Activated CD4-positive, CD25-positive, alpha-beta regulatory T cell treated with anti-CD3 and anti-CD28 coated beads, Interleukin-2, amount 50 U/mL, for 72 hours (primary cell): ENCODE measurements at places on chromosomes 2 and 18.

GRCh38 chr18:35410561-35410960, 33.4 kb upstream of the ZNF396 start:
- no peak for DNase-seq

GRCh38 chr2:9222239-9222892, 15.8 kb downstream of the ASAP2 start:
- DNase-seq: no peak

DNA sequence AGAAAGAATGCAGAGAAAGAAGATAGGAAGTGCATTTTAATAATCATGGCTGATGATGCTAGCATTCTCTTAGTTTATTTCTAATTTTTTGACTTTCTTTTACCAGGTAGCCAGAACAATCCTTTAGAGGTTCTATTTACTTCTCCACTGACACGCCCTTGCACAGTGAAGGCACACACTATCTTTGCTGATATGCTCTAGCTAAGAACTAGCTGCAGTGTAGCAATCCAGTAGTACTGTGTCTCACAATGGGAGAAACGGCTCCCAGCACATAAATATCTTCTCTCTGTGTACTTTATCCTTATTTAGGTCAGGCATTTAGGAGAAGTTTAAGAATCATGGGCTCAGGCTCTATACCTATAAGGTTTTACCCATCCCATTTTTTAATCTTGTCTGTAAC, 1005.4 kb downstream of the LRP1B start:
- DNase-seq: no peak

- DNase-seq: no peak
These were observed 370.2 kb downstream of the EN1 start for GRCh38 chr2:118477111-118477862.

DNA sequence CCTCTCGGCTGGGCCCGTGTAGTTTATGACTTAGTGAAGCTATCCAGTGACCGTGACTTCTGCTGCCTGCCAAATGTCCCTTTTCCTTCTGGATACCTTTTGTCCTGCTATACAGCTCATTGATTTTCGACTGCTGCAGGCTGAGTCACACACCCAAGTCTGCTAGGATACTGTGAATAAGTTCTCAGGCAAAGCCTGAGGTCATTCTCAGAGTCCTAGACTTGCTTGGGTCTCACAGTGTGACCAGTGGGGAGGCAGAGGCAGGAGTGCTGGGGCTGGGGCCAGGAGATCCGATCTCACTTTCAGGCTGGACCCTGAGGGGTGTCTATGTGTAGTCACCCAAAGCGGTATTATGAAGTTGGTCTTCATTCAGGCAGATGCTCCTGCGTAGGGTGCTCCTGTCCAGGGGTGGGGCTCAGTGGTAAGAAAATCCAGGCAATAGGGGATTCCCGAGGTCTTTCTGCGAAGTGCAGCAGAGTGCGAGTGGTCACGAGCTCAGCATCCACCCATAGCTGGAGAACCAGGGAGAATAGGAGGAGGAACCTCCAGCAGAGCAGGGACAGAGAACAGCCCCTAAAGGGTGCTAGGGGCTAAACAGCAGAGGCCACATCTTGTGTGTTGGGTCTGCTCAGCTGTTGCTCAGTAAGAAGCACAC, 268.6 kb upstream of the NCKAP5 start:
- DNase-seq: no peak

DNA sequence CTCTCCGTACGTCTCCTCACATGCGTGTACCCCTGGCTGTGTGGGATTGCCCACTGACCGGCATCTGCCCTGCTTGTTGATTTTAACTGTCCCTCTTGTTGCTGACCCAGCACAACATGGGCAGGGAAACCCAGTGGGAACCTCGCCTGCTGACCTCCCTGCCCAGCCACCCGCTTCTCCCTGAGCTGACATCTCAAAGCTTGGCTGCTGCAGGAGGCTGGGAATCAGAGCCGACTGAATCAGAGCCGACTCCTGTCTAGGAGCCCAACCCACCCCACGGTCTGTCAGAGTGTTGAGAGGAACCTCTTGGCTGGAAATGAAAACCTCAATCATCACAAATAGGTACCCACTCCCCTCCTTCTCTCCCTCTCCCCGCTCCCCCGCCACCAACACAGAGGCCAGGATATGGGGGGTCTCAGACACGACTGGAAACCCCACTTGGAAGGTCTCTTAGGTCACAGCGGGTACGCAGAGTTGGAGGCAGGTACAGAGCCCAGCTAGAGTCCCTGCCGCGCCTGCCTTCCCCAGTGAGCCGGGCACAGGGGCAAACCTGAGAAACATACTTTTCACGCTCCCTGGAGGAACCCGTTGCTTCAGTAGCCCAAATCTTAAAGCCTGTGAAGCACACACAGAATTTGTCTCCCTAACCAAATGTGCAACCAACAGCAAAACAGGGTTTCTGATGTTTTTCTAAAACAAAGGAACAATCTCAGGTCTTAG, 784 bp downstream of the EDAR start:
- no peak for DNase-seq

- DNase-seq: no peak
These were observed 48.2 kb downstream of the TWIST2 start for GRCh38 chr2:238895891-238896600.

DNA sequence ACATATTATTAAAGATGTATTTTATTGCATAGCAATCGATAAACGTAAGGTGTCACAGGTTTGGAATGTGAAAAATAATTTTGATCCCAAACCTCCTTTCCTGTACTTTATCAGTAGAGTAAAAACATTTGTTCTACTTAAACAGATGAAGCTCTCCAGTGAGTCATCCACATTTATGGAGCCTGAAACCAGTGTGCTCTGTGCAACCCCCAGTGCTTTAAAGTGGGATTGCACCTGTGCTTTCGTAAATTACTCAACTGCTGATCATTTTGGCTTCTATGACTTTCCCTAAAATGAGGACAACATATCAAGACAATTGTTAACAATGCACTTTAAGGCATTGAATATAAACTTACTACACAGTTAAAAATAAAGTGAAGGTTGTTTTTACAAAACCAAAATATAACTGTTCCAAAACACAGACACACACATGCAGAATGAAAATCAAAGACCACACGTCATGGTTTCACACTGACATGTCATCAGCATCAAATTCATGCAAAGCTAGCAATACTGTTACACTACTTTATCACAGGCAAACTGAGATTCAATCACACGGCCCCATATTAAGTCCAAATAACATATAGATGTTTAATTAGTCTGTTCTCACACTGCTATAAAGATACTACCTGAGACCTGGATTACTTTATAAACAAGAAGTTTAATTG, 9.7 kb downstream of the TMEM18 start:
- no peak for DNase-seq
